ENCODE measurements at places on chromosomes 12 and 14.

DNA sequence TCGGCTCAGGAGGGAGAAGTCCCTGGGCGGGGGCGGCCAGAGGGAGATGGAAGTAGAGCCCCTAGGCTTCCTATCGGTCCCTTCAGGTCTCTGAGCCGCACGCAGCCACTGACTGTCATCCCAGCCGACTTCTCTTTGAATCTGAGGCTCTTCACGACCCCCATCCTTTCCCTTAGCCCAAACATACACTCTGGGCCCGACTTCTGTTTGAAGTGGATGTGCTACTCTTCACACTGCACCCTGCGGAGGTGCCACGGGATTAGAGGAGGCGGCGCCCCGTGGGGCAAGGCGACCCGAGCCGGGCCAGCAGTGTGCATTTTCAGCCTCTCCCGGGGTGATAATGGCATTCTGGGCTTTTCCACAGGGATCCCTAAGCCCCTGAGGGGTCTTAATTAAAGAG is 6.0 kb upstream of the DACT1 start:
- no peak for DNase-seq

- DNase-seq: no peak
Measured at GRCh38 chr14:73736842-73737241, 22.7 kb upstream of the PNMA1 start.

DNA sequence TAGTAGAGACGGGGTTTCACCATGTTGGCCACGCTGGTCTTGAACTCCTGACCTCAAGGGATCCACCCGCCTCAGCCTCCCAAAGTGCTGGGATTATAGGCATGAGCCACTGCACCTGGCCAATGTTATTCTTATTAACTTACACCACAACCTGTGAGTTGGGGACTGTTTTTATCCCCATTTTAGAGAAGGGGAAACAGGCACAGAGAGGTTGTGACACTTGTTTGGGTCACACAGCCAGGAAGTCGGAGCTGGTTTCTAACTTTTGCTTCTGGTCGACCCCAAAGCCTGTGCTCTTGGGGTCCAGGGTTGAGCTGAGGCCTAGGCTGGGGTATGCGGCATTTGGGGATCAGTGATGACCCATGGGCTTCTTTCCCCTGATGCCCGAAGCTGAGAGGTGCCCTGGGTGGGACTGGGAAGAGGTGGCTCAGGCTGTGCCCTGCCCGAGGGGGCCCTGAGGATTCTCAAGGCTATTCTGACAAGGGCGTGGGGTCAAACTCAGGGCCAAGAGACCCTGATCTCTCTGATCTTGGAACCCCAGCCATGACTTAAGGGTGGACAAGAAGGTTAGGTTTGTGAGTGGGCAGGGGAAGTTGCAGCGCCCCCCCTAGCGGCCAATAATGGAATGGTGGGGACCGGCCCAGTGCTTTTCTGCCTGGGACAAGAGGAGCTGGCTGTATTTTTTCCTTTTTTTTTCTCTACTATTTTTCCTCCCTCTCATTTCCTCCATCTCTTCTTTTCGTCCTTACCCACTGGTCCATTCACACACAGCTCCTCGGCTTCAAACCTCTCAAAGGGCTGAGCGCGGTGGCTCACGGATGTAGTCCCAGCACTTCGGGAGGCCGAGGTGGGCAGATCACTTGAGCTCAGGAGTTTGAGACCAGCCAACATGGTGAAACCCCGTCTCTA is 3.0 kb downstream of the SDSL start:
- DNase-seq: peak; percentile 25

DNA sequence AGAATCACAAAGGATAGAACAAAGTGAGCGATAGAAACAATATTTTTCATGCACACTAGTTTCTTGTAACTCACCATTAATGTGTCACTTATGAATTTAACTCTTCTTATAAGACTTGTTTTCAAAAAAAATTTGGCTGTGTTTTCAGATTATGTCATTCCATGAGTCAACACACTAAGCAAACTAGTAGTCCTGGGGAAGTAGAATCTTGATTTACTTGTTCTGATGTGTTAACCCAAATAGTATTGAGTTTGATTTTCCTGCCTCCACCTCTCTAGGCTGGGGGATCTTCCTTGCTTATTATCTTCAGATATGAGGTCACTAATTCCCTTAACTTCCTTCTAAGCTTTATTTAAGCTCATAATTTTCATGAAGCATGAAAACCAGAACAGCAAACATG is 151.0 kb upstream of the SEL1L start:
- DNase-seq: no peak

DNA sequence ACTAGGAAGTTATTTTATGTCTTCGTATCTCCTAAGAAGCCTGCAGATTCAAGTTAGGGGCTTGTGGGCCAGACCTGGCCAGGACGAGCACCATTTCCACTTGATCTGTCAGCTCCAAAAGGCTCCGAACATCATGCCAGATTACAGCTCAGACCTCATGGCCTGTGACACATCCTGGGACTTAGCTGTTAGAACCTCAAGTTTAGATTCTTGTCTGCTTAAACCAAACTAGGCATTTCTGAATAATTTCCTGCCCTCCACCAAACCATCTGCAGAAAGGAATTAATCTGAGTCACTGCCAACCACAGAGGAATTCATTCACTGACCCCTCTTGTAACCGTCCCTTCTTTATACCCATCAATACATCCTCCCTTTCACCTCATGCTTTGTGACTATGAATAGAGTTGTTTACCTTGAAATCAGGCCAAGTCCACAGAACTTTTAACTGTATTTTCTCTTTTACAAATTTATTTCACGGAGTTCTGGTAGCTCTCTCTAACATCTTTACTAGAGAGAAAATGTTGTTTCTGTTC is 120.3 kb downstream of the FBXL14 start:
- DNase-seq: no peak

DNA sequence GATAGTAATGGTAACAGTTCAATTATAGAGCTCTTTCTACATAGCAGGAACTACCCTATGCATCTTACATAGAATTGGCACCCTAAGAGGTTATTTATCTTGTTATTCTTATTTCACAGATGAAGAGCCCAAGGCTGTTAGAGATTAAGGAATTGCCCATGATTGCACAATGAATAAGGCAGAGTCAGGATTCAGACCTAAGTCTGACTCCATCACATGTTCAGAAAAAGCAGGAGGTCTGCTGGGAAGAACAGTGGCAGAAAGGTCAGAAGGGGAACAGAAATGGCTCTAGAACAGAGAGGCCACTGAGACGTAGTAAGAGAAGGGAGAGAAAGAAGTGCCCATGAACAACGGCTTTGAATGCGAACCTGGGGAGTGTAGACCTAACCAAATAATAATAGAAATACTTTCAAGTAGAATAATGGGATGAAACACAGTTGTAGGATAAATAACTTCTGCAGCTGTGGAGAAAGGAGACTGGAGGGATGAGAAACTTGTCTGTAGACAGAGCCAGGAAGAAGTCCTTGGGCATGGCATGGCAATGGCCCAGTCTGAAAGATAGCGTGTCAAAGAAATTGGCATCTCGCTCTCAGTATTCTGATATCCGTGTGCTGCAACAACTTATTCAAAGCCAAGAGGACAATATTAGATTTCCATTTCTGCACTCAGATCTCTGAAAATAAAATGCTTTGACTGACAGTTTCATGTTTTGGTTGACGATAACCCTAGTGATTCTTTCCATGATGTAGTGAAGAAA is 17.6 kb downstream of the MYBPC1 start:
- no peak for DNase-seq

Measured in stimulated activated CD8-positive, alpha-beta memory T cell treated with anti-CD3 and anti-CD28 coated beads, Interleukin-2, amount 100 ng/mL, for 48 hours (primary cell).